Calu3 (cell line): ENCODE measurements at places on chromosomes 3 and 15.

DNA sequence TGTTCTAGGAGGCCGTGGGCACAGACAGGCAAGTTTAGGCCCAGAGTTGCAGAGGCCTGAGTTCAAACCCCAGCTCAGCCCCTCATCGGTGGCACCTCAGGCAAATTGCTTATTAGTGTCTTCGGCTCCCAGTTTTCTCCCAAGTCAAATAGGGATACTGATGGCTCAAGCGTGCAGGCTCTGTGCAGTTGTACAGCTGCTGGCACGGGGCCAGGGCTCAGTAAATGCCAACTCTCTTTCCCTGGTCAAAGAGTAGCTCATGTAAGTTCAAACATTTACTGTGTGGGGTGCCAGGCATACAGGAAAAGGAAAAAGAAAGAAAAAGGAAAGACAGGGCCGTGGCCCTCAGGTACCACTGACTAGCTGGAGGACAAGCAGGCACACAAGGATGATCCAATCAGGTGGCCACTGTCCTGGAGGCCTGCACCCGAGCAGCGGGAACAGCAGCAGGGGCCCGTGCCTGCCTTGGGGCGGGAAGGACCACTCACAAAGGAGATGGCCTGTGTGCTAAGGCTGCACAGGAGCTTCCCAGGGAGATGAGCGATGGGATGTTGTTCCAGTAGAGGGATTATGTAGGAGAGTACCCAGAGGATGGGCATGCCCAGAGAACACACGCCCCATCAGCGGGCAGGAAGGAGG, 70.8 kb downstream of the TBC1D2B start:
- DNase-seq = no peak

- DNase-seq = peak; percentile 73
These were observed 216.1 kb downstream of the MTHFS start for GRCh38 chr15:79680720-79681119.

DNA sequence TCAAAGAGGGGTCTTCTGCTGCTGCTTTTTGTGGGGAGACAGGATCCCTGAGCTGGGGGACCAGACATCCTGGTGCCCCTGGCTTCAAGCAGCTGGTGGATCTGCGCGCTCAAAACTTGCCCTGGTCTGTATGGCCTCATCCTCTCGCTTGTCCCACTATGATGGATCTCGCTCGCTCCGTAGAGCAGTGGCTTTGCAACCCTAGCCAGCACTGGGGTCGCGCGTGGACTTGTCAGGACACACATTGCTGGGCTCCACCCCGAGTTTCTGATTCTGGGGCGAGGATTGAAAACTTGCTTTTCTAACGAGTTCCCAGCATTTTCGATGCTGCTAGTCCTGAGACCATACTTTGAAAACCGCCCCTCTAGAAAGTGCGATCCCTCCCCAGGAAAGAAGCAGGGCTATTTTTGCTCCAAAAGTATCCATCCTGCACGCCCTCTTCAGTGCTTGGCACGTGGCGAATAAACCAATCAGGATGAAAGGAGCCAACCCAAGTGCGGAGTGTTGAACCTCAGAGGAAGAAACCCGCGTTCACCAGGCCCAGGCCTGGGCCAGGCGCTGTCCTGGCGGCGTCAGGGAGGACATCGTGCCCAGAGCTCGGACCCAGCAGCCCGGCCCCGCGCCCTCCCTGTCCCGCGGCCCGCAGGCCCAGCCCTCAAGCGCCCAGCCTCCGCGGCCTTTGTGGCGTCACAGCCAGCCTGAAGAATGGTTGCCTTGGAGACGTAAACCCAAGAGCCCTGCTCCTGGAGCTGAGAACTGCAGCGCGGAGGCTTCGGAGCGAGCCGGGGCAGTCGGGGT, at the start of gene CFAP100:
Gene CFAP100 (plus strand): TSS at position 731 of the 798 bp plus-strand sequence. CDS start 1,092 bp downstream, outside the sequence.
- DNase-seq = no peak

- no peak for DNase-seq
These were observed 72.3 kb upstream of the EIF1B start for GRCh38 chr3:40237159-40237558.

GRCh38 chr3:178677961-178678360, 141.7 kb downstream of the KCNMB2 start:
- no peak for DNase-seq

DNA sequence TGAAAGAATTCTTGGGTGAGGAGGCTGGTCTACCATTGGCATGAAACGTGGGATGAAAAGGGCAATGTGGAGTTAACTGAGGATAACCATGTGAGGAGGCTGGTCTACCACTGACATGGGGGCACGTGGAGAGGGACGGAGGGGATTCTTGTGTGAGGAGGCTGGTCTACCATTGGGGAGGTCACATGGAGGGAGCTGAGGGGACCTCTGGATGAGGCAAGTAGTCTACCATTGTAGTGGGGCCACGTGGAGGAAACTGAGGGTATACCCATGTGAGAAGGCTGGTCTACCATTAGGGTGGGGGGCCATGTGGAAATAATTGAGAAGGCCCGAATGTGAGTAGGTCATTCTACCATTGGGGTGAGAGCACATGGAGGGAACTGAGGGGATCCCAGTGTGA, 154.1 kb downstream of the FBLN2 start:
- no peak for DNase-seq

- no peak for DNase-seq
These were observed 27.3 kb downstream of the NPTN start for GRCh38 chr15:73605759-73606436.
